ENCODE measurements at places on chromosomes 11 and 22. TPM values are rescaled to one million over a fixed set of nuclear protein-coding genes. Genes with fewer than 3 reads are reported as not detected.

DNA sequence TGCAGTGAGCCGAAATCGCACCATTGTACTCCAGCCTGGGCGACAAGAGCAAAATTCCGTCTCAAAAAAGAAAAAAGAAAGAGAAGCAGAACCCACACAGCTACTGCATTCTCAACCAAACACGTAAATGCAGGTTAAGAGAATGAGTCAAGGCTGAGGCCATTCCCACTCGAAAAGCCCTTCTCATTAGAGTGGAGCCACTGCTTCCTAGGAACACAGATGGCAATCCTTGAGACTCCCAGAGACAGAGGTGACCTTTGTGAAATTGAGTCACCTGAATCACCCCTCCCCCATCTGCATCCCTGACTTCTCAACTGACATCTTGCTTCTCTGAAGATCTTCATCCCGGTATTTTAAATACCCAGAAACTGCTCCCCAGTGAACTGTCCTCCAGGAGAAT is 8.2 kb downstream of the PACSIN2 start:
- H3K4me3 ChIP-seq, result no peak overlapping the region
- H3K4me1 ChIP-seq, result peaks cover 20% of the 10 kb centered on the region
- H3K27me3 ChIP-seq, result no peaks in the 10 kb centered on the region
- DNase-seq, result no peak

DNA sequence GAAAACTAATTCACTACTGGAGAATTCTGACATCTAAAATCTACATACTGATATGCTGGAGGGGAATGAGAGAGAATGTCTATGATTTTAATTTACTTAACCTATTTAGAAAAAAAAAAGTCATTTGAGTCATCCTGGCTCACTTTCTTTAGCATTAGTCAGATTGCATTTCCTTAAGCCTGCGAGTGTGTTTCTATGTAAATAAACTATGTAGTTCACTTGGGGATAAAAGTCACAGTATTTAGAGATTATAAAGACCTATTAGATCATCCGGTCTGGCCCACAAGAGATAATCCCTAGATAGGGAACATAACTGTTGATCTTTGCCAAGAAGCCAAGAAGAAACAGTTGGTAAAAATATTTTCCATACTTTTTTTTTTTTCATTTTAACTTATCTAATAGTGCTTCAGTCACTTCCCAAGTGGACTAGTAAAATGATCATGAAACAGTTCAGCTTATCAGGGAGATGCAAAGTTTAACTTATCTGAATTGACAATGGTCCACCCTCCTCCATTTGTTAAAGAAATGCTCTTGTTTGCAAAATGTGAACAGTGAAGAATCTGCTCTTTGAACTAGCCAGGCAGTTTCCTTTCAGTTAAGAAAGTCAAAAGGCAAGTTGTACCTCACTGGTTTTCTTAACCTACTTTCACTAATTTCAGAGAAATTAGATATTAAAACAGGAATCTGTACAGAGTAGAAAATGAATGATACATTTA is 21.2 kb upstream of the BLID start:
- DNase-seq, result no peak
- H3K27ac ChIP-seq, result peak overlapping the region; percentile 81
- H3K36me3 ChIP-seq, result no peaks in the 10 kb centered on the region

GRCh38 chr11:355581-356458 is 13.5 kb upstream of the B4GALNT4 start:
- peak overlapping the region; percentile 92 for H3K27ac ChIP-seq
- H3K27me3 ChIP-seq, result no peaks in the 10 kb centered on the region
- H3K4me3 ChIP-seq, result peak overlapping the region; percentile 54
- H3K4me1 ChIP-seq, result peaks cover 26% of the 10 kb centered on the region
- H3K36me3 ChIP-seq, result no peaks in the 10 kb centered on the region

E2F8 gene
- total RNA-seq, result 0.96 TPM

PNPLA3 gene
- total RNA-seq, result not detected

Data from ascending aorta (tissue), 2 donors.